ENCODE measurements at places on chromosomes 4 and X.

- no peak for DNase-seq
Measured at GRCh38 chrX:39162322-39162735, 361.1 kb downstream of the MID1IP1 start.

- no peak for DNase-seq
Measured at GRCh38 chrX:134526399-134526798, 66.4 kb downstream of the HPRT1 start.

DNA sequence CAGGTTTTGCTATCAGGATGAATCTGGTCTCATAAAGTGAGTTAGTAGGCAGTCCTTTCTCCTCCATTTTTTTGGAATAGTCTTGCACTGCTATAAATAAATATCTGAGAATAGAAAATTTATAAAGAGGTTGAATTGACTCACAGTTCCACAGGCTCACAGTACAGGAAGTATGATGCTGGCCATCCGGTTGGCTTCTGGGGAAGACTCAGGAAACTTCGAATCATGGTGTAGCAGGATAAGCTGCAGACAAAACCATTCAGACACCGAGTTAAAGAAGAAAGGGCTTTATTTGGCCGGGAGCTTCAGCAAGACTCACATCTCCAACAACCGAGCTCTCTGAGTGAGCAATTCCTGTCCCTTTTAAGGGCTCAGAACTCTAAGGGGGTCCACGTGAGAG, 348.2 kb downstream of the KCTD8 start:
- no peak for DNase-seq

GRCh38 chr4:113851816-113852215, 90.3 kb upstream of the CAMK2D start:
- DNase-seq = no peak

GRCh38 chr4:61995717-61996340, 795.7 kb downstream of the ADGRL3 start:
- DNase-seq = no peak

DNA sequence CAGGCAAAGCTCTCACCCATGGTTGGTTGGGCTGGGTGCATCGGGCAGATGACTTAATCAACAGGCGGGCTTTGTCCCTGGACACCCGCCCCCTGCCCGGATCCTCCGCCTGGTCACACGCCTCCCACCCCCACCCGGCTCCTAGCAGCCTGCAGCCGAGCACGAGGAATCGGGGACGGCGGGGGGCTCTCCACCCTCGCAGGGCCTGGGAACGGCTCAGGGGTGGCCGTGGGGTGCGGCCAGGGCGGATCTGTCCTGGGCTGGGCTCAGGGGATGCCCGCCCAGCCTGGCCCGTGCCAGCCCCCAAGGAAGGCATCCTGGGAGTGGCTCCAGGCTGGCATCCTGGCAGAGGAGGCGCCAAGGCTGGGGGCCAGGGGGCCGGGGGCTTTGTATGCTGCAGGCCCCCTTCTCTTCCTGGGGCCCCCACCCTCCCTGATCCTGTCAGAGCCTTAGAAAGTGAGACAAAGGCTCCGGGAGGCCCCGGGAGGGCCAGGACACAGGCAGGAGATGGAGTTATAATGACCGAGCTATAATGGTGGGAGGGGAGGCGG, 32.5 kb upstream of the FGFR3 start:
- DNase-seq = no peak

- DNase-seq = no peak
Measured at GRCh38 chr4:47222276-47222675, 190.9 kb downstream of the GABRB1 start.

- no peak for DNase-seq
Measured at GRCh38 chr4:181853881-181854511, 389.2 kb upstream of the TENM3 start.

DNA sequence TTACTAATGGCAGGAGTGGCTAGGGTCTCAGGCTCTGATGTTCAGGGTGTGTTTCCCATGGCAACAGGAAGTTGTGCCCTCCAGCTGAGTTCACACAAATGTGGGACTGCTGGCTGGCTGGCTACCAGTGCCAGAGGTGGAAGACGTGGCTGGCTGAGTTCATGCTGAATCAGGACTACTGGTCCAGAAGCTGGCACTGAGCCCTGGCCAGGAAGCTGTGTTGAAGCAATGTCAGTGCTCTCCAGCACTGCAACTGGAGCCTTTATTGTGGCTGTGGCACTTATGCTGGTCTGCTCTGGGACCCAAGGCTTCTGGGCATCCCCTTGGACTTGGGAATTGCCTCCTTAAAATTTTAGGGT, 42.0 kb upstream of the ZXDA start:
- no peak for DNase-seq

GRCh38 chr4:109411964-109412363, 21.7 kb upstream of the SEC24B start:
- no peak for DNase-seq

- DNase-seq = no peak
Measured at GRCh38 chrX:66002824-66003680, 36.8 kb downstream of the VSIG4 start.

DNA sequence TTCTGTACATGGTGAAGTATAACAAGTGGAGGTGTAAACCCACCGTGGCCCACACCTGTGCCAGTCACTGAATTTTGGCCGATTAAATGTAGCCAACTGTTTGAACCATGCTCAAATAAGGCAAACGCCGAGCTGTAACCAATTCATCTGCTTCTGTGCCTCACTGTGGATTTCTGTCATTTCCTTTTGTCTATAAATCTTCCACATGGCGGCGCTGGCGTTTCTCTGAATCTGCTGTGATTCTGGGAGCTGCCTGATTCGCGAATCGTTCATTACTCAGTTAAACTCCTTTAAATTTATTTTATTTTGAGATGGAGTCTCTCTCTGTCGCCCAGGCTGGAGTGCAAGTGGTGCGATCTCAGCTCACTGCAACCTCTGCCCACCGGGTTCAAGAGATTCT, 19.2 kb downstream of the SUPT20HL2 start:
- DNase-seq = no peak

GRCh38 chrX:41350976-41351569, 17.1 kb downstream of the DDX3X start:
- no peak for DNase-seq

- no peak for DNase-seq
Measured at GRCh38 chrX:153318811-153319210, 2.8 kb downstream of the PNMA6F start.

GRCh38 chrX:118562582-118563164, 67.1 kb downstream of the DOCK11 start:
- no peak for DNase-seq

GRCh38 chr4:183855323-183856190, 49.5 kb upstream of the STOX2 start:
- DNase-seq = no peak

- no peak for DNase-seq
Measured at GRCh38 chr4:88865466-88865865, 167.8 kb upstream of the NAP1L5 start.

- no peak for DNase-seq
Measured at GRCh38 chr4:88599298-88599697, 7.0 kb downstream of the HERC3 start.

DNA sequence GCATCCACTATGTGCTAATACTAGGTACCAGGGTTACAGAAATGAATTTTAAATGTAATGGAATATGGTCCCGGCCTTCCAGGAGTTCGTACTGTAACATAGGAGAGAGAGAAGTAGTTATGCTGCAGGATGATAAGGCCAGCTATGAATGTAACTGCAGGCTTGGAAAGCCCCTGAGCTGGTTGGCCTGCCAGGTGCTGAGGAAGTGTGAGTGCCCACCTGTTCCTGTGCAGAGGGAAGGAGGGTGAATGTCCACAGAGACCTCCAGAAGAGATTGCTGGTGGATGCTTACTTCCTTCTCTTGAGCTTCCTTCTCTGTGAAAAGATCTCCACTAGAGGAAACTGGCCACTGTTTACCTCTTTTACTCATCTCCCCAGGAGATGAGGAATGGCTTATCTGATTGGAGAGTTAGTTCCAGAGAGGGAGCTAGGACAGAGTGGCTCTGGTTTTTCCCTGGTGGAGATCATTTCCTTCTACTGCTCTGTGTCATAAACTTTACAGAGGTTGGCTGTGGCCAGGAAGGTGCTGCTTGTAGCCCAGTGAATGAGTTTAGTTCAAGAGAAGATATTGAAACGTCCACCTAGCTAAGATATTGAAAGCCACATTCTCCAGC, 114.0 kb upstream of the LNX1 start:
- DNase-seq = no peak

DNA sequence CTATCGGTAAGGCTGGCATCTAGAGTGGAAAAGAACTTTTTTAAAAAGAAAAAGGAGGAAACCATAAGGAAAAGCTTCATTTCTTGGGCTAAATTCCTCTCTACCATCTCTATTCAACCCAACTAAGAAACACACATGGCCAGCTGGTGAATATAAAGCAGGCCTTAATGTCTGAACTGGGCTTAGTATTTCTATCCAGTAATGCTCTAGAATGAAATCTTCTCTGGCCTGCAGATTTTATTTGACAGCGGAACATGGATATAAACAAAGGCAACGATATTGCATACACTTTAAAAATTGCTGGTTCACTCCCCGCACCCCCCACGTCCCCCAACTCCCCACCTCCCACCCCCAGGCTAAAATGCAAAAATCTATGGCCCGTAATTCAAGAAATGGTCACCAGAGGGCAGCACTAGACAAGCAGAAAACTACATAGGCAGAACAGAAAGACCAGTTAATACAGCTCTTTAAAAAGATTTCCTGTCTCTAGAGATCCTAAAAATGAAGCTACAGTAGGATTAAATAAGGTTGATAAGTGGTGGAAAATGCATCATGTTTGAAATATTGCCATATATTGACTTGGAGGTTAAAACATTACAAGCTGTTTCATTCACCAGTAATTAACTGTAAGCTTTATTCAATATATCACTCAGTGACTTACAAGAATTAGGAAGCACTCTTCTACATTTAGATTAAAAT, 155.2 kb upstream of the GALNT7 start:
- DNase-seq = no peak

- no peak for DNase-seq
Measured at GRCh38 chr4:8656185-8656517, 63.6 kb downstream of the CPZ start.

- DNase-seq = no peak
Measured at GRCh38 chr4:11053601-11054220, 369.1 kb upstream of the CLNK start.

- peak; percentile 9 for DNase-seq
Measured at GRCh38 chr4:98663226-98664006, 5.0 kb upstream of the TSPAN5 start.

DNA sequence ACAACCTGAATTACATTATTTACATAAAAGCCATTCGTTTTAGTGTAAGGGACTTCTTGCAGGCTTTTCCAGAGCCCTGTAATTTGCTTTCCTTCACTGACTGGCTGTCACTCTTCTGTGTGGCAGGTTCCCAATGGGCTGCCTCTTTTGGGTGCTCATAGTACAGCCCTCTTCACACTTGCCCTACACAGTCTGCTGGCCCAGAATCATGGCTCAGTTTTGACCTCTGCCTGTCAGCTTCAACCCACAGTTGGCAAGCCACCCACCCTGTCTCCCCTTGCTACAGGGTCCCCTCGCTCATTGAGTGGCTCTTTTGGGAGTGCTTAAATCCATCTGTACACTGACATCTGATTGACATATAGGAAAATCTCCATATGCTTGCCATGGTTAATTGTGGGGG, 97.9 kb downstream of the GBA3 start:
- DNase-seq = no peak

DNA sequence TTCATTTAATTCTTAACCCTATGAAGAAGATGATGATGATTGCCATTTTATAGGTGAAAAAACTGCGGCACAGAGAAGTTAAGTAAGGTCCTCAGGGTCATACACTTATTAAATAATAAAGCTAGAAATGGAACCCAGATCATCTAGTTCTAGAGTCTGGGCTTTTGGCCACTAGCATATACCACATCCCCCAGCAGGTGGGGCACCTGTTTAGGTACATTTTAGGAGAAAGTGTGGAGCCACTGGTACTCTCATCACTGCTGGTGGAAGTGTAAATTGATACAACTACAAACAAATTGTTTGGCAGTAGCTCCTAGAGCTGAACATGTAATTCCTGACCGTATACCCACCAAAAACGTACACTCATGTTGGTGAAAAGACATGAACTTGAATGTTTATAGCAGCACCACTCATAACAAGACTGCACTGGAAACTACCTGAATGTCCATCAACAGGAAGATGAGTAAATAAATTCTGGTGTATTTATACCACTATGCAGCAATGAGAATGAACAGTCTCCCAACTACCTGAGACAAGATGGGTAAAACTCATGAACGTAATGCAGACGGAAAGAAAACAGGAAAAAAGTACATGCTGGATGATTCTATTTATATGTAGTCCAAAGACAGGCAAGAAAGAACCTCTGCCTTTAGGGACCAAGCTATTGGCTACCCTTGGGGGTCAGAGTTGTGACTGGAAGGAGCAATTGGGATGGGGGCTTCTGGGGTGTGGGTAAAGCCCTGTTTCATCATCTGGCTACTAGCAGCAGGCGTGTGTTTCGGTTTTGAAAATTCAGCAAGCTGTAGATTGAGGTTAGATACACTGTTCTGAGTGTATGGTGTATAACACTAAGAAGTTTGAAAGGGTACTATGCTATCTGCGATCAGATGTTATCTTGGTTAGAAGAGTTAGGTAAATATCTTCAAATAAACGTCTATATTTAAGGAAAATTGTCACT, 72.3 kb upstream of the ADGRG2 start:
- DNase-seq = no peak

- DNase-seq = no peak
Measured at GRCh38 chrX:9591496-9591895, 126.6 kb downstream of the TBL1X start.

DNA sequence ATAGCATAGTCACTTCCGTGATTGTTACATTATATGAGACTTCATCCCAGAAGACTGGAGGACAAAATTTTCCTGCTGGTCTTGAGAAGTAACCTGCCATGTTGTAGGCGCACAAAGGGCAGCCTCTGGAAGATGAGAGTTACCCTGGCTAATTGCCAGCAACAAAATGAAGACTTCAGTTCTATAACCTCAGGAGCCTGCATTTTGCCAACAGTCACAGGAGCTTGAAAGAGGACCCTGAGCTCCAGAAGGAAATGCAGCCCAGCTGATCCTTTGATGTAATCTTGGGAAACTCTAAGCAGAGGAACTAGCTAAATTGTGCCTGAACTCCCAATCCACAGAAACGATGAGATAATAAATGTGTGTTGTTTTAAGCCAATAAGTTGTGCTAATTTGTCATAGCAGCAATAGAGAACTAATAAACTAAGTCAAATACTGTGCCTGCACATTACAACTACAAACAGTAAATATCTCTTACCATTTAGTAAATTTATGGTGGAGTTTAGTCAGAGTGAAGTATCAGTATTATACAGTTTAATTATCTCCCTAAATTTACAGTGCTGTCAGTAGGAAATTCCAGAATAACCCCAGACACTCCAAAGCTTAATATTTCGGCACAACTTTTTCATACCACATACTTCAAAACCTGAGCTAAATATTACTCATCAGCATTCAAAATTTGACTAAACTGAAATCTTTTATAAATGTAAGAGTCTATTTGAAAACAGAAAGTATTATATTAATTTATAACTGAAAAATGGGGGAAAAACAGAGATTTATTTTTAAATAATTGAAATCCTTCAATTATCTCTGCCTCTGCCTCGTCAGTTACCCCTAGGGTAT, 90.1 kb upstream of the MAPK10 start:
- DNase-seq = no peak

DNA sequence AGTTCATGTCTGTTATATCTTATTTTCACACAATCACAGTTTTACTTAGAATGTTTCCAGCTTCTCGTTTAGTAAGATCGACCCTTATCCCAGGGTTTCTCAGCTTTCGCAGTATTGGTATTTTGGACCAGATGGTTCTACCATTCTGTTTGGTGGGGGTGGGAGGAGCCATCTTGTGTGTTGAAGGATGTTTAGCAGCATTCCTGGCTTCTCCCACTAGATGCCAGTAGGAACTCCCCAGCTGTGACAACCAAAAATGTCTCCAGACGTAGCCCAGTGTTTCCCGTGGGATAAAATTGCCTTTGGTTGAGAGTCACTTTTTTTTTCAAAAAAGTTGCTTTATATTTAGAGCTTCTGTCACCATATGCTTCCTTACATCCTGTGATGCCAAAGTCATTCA, 90.9 kb upstream of the TLR2 start:
- no peak for DNase-seq

All from stimulated activated CD8-positive, alpha-beta memory T cell treated with anti-CD3 and anti-CD28 coated beads, Interleukin-4, amount 100 ng/mL, for 1 hour (primary cell).